HFFc6 (cell line): ENCODE measurements at places on chromosomes 3 and 15.

GRCh38 chr3:155766206-155766605 is 21.3 kb upstream of the PLCH1 start:
- peaks cover 14% of the 10 kb centered on the region for H3K36me3 ChIP-seq
- no peak for DNase-seq
- H3K4me1 ChIP-seq: peaks cover 5% of the 10 kb centered on the region; the same call in 1 of the 2 replicates
- no peaks in the 10 kb centered on the region; the same call in 1 of the 2 replicates for H3K27me3 ChIP-seq
- no peak overlapping the region for H3K4me3 ChIP-seq
- H3K27ac ChIP-seq: no peak overlapping the region; the same call in 1 of the 2 replicates

GRCh38 chr3:128345196-128345595 is 121.5 kb downstream of the DNAJB8 start:
- H3K36me3 ChIP-seq: no peaks in the 10 kb centered on the region
- H3K27me3 ChIP-seq: no peaks in the 10 kb centered on the region
- peaks cover 18% of the 10 kb centered on the region for H3K4me1 ChIP-seq
- H3K4me3 ChIP-seq: no peak overlapping the region
- H3K27ac ChIP-seq: no peak overlapping the region

- H3K36me3 ChIP-seq: no peaks in the 10 kb centered on the region
- H3K27me3 ChIP-seq: no peaks in the 10 kb centered on the region; the same call in 1 of the 2 replicates
- H3K27ac ChIP-seq: peak overlapping the region; percentile 74
- DNase-seq: peak; percentile 20
- peaks cover 12% of the 10 kb centered on the region for H3K4me1 ChIP-seq
Measured at GRCh38 chr3:197339841-197340520, 41.6 kb upstream of the DLG1 start.

GRCh38 chr3:42228796-42229195 is 37.2 kb downstream of the CCK start:
- peaks cover 14% of the 10 kb centered on the region for H3K36me3 ChIP-seq
- peaks cover 46% of the 10 kb centered on the region for H3K4me1 ChIP-seq
- no peak overlapping the region for H3K27ac ChIP-seq
- peak; percentile 37 for DNase-seq
- H3K27me3 ChIP-seq: peaks cover 8% of the 10 kb centered on the region
- H3K4me3 ChIP-seq: no peak overlapping the region

DNA sequence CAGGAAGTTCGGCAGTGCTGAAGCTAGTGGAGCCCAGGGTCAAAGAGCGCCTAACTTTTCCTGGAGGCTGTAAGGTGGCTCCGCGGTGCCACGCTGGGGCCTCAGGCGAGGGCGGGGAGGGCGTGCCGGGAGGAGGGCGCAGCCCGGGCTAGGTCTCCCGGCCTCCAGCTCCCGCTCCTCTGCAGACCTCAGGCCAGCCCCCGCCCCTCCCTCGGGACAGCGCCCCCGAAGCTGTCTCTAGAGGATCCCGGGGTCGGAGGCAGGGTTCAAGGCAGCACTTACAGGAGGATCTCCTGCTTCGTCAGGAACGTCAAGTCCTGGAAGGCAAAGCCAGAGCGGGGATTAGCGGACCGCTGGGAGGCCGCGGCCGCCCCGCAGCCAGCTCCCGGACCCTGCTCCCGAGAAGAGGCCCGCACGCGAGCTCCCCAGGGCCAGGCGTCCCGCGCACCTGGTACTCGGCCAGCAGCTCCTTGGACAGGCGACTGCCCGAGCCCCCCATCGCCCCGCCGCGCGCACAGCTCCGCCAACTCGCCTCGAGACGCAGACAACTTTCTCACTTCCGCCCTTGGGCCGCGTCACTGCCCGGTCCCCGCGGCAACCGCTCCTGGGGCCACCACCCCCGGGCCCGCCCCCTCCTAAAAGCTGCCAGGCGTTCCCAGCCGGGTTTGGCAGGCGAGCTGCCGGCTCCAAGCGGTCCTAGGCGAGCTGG is at the start of gene CIB1:
TSS of gene CIB1 (minus strand) at position 555 of the 709 bp plus-strand sequence. CDS start at position 499, 56 bp downstream.
- H3K36me3 ChIP-seq: peaks cover 6% of the 10 kb centered on the region
- peak within 1 kb of the TSS; percentile 91 for H3K4me3 ChIP-seq
- H3K4me1 ChIP-seq: peaks cover 29% of the 10 kb centered on the region
- DNase-seq: peak; percentile 94
- H3K27ac ChIP-seq: peak within 1 kb of the TSS; percentile 80

DNA sequence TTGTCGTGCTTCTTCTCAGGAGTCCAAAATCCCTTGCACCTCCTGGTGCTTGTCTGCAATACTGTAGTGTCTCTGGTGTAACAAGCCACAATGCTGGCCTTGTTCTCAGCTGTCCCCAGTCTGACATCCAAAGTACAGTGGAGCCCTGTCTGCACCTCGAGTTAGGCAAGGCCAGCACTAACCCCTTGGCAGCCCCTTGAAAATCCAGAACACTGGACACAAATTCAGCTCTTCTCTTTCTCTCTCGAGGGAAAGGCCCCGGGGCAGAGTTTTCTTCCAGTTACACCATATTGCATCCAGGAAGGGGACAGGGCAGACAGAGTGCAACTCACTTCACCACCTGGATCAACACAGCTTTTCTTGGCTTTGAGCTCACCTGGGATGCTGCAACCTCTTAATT is 91.3 kb upstream of the ATP10A start:
- DNase-seq: no peak
- H3K4me1 ChIP-seq: no peaks in the 10 kb centered on the region
- H3K27ac ChIP-seq: no peak overlapping the region
- no peaks in the 10 kb centered on the region for H3K36me3 ChIP-seq
